Activated naive CD4-positive, alpha-beta T cell treated with anti-CD3 and anti-CD28 coated beads, Interleukin-2, amount 50 U/mL, for 16 hours (primary cell): ENCODE measurements at places on chromosomes 4 and X.

DNA sequence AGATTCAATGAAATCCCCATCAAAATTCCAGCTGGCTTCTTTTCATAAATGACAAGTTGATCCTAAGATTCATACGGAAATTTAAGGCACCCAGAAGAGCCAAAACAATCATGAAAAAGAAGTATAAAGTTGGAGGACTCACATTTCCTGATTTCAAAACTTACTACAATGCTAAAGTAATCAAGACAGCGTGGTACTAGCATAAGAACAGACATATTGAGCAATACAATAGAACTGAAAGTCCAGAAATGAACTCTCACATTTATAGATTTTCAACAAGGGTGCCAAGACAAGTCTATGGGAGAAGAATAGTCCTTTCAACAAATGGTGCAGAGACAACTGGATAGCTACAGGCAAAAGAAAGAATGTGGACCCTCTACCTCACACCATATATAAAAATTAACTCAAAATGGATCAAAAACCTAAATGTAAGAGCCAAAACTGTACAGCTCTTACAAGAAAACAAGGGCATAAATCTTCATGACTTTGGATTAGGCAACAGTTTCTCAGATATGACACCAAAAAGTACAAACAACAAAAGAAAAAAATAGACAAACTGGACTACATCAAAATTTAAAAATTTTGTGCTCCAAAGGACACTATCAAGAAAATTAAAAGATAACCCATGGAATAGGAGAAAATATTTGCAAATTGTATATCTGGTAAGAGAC, 28.5 kb downstream of the SASH3 start:
- DNase-seq: no peak

- no peak for DNase-seq
Measured at GRCh38 chr4:143539670-143540023, 26.1 kb downstream of the SMARCA5 start.

GRCh38 chr4:117660668-117661067, 373.6 kb upstream of the NDST3 start:
- no peak for DNase-seq

GRCh38 chr4:177227636-177228035, 82.0 kb upstream of the NEIL3 start:
- no peak for DNase-seq

DNA sequence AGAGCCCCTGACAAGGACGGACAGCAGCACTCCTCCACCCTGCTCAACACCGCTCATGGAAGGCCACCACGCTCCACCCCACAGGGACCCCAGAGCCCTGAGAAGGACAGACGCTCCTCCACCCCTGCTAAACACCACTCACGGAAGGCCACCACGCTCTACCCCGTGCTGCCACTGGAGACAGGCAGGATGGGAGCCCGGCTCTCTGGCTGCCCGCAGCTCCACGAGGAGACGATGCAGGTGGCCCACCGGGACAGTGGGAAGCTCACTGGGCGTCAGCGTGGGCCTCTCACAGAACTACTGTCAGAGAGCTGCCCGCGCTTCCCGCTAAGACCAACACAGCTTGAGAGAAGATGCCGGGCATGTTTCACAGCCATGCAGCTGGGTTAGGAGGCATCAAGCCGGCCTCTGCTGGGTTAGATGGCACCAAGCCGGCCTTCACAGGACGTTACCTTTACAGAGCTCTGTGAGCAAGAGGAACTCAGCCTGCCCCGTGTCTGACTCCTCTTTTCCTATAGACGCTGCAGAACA, 20.8 kb downstream of the GAK start:
- no peak for DNase-seq

GRCh38 chr4:55216863-55217635, 91.7 kb upstream of the KDR start:
- no peak for DNase-seq

GRCh38 chr4:7777017-7777710, 162.5 kb downstream of the AFAP1 start:
- no peak for DNase-seq

GRCh38 chrX:143570782-143571181, 53.5 kb upstream of the SPANXN3 start:
- DNase-seq: no peak

GRCh38 chr4:8028884-8029568, 89.4 kb upstream of the AFAP1 start:
- DNase-seq: no peak

GRCh38 chrX:66632473-66632872, 6.4 kb downstream of the EDA2R start:
- DNase-seq: no peak

- no peak for DNase-seq
Measured at GRCh38 chrX:115378471-115378870, 89.0 kb downstream of the LUZP4 start.

DNA sequence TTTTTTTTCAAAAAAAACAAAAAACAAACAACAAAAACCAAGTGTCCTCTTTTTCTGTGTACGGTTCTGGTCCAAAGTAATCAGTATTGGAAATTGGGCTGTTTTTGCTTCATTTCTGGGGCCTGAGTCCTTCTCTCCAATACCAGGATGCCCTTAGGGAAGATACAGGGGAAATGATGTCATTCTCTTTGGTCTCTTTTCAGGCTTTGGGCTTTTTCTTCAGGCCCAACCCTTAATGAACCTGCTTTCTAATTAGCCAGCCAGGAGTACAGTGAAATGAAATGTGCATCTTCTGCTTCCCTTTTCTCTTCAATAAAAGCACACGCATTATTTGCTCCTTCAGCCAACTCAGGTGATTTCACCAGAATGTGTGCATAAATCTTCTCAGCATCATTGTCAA, 52.6 kb upstream of the RBPJ start:
- no peak for DNase-seq

DNA sequence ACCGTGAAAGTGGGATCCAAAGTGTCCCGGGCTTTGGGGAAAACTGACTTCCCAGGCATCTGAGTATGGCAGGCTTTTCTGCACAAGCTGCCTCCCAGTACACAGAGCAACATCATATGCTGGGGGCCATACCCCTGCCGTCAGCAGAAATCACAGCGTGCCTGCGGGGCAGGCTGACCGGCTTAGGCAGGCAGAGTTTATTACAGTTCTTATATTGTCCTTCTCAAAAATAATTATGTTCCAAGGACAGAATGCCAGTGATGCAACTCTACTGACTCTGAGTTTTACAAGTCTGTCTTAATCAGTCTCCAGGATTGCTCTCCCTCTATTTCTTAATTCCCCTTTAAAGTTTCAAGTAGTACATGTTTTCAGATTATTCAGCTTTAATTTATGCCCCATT, 37.0 kb downstream of the IL21 start:
- DNase-seq: no peak

DNA sequence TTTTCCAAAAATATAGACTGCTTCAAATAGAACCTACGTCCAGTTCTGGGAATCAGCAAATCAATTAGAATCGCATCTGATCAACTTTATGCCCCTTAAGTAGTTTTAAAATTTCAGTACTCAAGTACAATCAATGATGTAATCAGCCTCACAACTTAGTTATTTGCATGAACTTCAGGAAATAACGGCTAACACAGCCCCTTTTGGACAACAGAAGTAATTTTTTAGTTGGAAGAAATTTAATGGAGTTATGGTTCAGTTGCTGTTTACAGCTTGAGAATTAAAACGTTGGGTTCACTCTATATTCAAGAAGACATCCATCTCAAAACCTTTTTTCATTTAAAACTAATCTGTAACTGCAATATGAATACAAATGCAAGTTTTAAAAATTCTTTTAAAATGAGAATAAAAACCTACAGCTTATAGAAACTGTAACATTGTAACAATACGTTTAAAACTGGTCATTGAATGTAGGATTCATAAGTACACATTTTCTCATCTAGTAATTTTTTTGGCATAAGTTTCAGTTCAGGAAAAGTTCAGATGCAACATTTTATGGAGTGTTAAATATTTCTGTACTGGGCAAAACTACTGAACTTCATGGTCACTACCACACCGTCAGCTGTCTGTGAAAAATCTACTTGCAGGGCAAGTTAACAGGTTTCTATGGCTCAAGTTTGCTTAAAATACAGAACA, 956 bp downstream of the TAPT1 start:
- no peak for DNase-seq

DNA sequence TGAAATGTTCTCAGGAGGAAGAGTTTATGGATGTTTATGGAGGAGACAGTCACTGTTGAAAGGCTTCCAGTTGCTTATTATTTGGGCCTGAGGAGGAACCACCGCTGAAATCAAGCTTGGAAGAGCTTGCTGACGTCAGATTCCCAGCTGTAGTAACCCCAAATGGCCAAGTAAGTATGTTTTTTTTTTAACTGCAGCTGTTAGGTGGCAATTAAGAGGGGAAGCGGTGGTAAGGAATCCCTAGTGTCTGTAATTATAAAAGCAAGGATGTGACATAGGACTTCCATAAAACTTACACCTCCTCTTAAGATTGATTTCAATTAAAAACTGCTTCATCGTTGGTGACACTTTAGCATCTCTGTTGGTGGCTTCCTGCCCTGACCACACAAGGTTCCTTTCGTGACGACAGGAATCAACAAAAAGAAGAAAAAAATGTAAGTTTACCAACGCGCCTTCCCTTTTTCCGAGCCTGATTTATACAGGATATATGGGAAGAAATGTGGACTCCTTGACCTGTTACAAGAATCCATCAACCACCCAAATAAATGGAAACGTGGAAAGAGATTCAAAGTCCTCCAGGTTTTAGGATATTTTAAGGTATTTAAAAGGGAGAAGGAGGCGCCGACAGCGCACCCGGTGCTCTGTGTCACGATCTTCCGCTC, 884 bp downstream of the RELL1 start:
- DNase-seq: no peak

- DNase-seq: no peak
Measured at GRCh38 chr4:126223784-126224407, 909.1 kb downstream of the FAT4 start.

DNA sequence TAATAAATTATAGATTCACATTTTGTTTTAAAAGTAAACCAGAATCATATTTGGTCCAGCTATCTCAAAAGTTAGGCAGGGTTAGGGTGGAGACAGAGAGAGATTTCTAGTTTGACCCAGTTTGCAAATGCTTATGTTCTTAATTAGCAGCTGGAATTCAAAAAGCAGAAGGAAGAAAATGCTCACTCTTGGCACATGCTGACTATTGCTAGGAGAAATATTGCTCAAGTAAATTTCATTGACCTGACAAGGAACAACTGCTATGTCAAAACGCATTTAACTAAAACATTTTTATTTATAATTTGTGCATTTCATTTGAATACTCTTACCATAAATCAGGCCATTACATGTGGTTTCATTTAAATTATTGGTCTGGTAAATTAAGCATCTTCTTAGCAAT, 131.8 kb downstream of the GLRA3 start:
- no peak for DNase-seq

- no peak for DNase-seq
Measured at GRCh38 chr4:105572296-105572695, 19.9 kb downstream of the ARHGEF38 start.

DNA sequence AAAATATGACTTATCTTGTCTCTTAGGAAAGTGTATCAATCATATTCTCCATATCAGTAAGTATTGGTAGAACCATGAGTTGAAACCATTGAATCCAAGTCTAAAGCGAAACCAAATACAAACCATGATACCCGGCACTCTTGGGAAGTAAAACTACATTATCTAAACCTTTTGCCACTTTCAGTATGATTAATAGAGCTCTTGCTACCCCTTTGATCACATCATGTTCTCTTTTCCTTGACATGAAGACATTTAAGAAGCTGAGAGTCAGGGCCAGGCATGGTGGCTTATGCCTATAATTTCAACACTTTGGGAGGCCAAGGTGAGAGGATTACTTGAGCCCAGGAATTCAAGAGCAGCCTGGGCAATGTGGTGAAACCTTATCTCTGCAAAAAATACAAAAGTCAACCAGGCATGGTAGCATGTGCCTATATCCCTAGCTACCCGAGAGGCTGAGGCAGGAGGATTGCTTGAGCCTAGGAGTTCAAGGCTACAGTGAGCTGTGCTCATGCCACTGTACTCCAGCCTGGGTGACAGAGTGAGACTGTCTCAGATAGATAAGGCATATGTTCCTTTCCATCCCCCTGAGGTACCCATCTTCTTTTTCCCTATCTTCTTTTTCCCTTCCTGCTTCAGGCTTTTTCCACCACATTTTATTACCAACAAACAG, 45.4 kb downstream of the CEP135 start:
- peak; percentile 12 for DNase-seq

DNA sequence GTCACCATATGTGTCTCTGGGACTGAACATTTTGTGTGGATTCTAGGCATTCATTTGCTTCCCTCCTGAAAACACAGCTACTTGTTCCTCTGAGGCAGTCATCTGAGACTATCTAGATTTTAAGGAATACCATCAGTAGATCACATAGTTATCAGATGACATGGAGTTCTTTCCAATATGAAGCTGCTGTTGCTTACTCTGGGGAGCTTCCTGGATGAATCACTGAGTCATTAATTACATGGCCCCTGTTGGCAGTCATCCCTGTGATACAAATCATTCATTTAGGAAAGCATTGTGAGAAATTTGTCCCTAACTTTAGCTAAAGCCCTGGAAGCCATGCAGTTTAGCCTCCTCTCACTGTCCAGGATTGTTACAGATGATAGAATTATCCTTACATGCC, 98.2 kb upstream of the ARSJ start:
- DNase-seq: no peak

- no peak for DNase-seq
Measured at GRCh38 chr4:147790412-147790811, 58.5 kb downstream of the ARHGAP10 start.

- DNase-seq: no peak
Measured at GRCh38 chrX:110012818-110013485, 10.0 kb downstream of the TMEM164 start.

DNA sequence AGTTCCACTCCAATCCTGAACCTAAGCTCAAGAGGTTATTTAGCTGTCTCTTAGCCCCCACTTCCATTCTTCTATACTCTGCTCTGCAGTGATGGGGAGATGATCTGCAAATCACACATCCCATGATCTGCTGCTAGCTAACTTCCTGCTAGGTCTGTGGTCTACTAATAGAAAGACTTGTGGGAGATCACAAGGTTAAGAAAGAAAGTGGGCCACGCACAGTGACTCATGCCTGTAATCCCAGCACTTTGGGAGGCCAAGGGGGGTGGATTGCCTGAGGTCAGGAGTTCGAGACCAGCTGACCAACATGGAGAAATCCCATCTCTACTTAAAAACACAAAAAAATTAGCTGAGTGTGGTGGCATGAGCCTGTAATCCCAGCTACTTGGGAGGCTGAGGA, 471.1 kb upstream of the NWD2 start:
- no peak for DNase-seq

DNA sequence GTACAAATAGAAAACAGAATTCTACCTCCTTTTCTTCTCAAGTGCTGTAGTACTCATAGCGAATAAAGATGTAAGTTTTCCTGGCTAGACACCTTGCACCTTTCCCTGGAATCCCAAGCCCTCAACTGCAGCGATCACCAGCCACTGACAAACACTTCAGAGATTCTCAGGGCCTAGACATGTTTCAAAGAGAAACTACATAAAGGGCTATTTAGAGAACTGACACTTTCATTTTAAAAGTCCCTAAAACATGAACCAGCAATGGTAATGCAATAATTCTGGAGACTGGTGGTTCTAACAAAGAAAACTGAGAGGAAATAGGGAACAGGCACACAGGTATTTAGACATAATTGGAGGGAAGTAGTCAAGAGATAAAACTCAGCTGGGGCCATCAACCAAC, 35.7 kb downstream of the FANCB start:
- DNase-seq: no peak
